SHP77 treated with DMSO at 0.1 percent for 48 hours (cell line): ENCODE measurements at places on chromosomes 3 and 15.

- no peak for DNase-seq
Measured at GRCh38 chr15:90337256-90337655, 14.8 kb upstream of the ZNF774 start.

DNA sequence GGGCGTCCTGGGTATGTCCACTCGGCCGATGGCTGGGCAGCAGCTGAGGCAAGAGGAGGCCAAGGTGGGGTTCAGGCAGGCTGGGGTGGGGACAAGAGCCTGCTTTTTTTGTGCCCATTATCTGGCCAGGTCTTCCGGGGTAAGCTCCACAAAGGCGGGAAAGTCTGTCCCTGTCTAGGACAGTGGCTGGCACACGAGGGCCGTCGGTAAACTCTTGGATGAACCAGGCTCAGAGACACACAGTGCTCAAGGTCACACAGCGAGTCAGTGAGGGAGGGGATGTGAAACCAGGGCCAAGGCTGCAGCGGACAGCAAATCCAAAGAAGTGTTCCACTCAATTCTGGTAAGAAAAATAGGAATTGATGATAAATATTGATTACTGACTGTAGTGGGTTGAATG lies 2.9 kb downstream of the DNAJB8 start:
- no peak for DNase-seq

DNA sequence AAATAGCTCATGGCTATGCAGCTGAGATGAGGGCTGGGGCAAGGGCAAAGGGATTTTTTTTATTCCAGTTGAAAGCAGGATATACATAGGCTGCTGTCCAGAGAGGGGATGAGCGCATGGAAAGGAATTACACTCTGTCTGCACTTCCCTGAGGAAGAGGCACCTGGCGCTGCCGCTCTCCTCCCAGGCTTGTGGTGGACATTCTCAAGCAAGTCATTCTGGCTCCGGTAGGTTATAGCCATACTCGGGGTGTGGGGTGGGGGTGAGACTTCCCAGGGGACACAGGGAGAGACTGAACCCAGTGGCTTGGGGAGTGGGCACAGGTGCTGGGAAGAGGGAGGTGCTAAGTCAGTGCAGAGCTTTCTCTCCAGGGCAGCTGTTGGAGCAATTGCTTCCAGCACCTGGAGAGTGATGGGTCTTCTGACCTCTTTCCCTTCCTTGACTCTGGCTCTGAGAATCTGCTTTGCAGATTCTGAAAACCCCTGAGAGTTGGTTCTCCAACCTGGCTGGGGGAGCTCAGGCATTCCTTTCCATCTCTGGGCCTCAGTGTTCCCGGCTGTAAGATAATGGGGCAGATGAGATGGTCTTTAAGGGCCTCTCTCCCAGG lies 24.3 kb downstream of the CYP8B1 start:
- DNase-seq, result no peak

DNA sequence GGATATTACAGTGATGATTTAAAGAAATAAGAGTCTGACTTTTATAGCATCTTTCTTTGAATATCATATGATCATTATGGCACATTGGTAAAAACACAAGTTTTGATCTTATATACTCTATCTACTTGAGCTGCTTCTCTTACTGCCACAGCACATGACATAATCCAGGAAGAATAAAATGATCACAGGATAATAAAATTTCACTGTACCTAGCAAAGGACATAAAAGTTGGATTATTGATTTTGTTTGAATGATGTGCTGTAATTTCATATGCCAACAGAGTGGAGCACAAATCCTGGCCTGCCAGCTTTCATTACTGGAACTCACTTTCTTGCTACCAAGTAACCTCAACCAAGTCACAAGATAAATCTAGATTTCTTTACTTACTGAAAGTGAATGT lies 162.1 kb upstream of the NANOGP8 start:
- no peak for DNase-seq

DNA sequence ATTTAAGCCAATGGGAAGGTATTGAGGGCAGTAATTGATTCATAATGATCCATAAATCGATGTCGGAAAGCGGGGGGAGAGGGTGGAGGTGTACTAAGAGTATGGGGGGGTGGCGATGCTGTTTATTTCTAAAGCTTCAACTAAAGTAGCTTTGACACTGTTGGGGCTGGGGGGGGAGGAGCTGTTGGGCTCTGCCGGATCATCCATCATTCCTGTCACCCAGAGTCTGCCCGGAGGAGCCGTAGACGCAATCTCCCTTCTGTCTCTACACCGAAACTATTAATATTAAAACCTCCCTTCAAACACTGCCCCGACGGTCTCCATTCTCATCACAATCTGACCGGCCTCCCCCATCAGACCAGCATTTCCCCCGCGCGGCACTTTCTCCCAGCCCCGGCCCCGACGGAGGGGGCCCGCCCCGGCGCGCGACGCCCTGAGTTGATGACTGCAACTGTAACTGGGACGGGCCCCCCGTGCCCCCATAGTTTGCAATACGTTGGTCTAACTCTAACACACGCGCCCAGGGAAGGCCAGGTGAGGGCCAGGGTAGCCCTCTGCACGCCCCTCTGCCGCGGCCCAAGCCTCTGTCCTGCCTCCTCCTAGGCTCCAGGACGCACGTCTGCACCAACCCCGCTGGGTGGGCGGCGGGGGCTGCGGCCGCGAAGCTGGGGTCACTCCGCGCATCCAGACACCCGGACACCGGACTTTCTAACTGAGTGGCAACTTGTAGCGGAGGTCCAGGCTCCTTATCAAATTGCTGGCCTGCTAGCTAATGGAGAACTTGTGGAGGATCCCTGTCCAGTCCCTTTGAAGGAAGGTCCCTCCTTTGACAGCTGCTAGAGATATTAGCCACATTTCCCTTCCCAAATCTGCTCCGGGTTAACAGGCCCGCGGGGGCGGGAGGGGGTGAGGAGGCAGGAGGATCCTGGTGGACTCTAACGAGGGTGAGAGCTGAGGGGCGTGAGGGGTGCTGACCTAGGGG lies 212.0 kb downstream of the MEIS2 start:
- no peak for DNase-seq

DNA sequence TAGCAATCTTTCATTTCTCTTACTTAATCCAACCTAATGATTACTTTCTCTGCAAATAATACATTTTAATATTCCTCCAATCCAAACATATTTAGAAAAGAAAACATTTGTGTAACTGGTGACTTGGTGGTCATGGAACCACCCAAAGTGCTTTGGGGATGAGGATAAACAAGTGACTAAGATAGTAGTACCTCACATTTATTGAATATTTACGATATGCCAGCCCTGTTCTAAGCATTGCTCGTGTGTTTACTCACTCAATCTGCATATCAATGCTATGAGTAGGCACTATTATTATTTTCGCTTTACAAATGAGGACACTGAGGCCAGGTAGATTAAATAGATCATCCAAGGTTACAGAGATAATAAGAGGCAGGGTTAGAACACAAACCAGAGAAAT lies 189.5 kb downstream of the SHOX2 start:
- DNase-seq, result no peak

DNA sequence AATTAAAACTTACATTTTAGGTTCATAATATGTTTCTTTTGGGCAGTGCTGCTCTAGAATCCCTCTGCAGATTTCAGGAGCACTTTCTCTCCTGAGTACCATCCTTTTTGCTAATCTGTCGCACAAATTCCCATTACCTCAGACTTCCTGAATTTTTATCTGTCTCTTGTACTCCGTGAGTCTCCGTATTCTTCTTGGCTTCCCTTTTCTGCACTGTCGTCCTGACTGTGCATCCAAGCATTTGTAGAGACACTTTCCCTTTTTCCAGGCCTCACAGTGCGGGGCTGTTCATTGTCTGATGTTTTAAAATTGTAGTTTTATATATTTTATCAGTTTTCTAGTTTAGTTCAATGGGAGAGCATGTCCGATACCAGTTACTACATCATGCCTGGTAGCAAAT lies 27.3 kb downstream of the MEF2A start:
- no peak for DNase-seq
